ENCODE measurements at places on chromosomes 5 and 9.

DNA sequence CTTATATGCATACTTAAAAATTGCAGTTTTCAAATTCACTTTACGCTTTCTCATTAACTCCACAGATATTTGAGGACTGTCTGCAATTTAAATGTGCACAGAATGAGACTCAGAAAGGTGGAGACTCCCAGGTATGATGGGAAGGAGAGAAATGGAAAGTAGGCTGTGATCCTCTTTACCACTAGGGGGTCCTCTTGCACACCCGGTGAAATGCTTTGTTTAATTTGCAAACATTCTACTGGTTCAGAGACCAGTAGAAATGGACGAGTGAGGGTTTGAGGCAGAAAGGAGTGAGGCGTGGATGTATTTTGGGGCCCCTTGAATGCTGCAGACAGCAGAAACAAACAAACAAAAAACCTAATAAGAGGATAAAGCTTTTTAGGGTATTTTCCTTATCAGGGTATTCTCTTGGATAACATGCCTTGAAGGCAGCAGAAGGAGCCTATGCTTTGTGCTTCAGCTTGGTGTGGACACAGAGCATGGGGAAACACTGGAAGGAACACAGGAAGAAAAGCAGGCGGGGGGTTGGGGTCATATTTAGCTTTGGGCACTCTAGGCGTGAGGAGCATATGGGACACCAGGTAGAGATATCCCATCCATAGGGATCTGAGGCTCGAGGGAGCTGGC, 410.1 kb downstream of the DMRT2 start:
- DNase-seq, result peak; percentile 32

DNA sequence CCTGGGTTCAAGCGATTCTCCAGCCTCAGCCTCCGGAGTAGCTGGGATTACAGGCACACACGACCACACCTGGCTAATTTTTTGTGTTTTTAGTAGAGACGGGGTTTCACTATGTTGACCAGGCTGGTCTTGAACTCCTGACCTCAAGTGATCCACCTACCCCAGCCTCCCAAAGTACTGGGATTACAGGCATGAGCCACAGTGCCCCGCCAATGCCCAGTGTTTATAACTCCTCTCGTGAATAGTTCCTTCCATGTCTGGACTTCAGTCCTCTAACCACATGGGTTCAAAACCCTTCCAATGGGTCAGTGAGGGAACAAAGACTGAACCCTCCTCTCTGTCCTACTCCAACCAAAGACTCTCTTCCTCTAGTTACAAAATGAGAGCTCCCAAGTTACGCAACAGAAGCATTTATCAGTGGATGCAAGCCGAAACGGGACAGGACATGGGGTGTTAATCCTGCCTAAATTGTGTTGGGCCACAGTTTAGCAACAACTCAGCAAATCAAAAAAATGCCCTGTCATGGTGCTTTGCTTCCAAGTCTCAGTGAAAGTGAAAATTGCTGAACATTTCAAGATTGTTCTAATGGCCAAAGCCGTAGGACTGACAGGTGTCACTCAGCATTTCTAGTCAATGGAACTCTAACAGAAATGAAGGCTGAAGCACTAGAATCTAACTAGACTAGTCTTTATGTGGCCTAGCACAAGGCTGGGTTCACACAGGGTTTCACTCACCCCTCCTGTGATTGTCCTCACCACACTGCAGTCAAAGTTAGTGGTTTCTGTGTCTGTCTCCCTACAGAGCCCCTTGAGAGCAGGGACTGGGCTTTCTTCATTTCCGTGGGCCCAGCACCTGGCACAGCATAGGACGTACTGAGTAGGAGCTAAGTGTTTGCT, 3.2 kb upstream of the TMEM245 start:
- no peak for DNase-seq

- no peak for DNase-seq
These were observed 160.2 kb downstream of the CNTLN start for GRCh38 chr9:17294822-17295624.

DNA sequence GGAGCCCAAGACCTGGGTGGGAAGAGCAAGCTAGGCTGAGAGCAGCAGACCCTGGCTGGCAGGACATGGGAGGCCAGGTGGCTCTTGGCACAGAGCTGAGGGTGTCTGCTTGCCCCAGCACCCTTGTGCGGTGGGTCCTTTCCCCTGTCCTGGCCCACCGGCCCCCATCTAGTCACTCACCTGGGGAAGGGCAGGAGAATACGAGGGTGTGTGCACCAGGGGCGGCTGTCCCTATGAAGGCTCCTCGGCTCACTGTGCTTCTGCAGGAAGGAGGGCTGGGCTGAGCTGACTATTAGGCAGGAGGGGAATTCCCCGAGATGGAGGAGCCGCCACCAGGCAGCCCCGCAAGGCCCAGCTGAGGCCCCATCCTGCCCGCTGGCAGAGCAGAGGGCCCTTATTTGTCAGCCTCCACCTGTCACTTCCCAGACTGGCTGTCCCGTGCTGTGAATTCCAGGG, 6.1 kb upstream of the TNIP1 start:
- DNase-seq, result no peak

DNA sequence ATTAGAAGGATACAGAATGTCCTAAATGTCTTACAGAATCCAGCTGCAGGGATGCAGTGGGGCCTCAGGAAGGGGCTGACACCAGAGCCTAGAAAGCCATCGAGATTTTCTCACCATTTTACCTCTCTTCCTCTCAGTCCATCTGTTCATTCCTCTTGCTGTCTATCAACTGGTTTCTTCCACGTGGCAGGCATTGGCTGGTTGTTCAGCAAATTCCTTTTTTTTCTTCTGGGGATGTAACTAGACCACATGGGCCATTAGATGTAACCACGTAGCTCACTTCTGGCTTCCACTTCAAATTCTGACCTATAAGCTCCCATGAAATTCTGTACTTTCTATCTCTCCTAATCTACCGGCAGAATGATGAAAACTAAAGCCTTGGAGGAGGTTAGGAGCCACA, 93.6 kb upstream of the MTAP start:
- DNase-seq, result no peak

DNA sequence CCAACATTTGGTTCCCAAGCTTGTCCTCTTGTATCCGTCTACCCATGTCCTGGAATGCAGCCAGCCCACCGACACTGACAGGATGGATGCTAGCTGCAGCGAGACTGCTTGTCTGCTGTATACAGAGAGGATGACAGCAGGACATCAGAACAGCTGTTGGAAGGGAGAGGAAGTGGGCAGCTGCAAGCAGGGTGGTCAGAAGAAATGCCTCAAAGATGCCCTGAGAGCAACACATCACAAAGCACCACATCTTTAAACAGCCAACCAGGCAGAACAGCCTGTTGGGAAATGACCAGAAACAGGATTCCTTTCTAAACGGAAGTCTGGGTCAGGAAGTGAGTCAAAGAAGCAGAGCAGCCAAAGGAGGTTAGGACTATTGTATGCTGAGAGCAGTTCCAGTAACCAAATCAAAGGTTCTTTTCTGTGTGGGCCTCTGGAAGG, 219.1 kb downstream of the NDUFS4 start:
- no peak for DNase-seq

- no peak for DNase-seq
These were observed 443.9 kb downstream of the TLE1 start for GRCh38 chr9:81245254-81245956.

DNA sequence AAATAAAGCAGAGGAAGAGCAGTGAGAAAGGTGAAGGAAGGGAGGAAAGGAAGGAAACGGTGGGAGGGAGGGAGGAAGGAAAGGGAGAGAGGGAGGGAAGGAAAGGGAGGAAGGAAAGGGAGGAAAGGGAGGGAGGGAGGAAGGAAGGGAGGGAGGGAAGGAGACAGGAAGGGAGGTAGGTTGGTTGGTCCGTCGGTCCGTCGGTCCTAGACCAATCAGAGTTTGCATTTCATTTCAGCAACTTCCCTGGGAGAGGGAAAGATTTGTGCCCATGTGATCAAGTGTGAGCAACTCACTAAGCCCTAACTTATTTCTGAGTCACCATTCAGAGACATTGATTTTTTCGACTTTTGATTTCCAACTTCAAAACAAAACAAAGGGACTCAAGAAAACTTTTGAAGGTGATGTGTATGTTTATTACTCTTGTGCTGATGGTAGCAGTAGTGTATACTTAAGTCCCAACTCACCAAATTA, 18.8 kb downstream of the NANS start:
- DNase-seq, result no peak

- DNase-seq, result no peak
These were observed 112.3 kb upstream of the ADAMTSL1 start for GRCh38 chr9:18361646-18362045.

GRCh38 chr5:14061106-14061505, 82.0 kb upstream of the TRIO start:
- DNase-seq, result no peak

DNA sequence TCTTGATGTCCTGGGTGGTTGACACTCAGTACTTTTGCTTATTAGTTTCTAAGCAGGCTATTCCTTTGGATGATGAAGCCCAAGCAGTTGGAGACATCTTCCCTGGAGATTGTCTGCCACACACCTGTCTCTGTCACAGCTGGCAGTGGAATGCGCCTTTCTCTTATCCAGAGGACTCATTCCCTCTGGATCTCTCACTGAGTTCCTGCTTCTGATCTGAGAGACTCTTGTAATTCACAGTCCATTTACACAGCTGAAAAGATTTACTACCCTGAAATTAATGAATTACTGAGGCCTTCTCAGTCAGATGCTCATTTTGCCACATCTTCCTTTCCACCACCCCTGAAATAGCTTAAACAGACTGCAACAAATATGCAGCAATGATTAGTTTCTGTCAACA, 15.9 kb downstream of the TAL2 start:
- no peak for DNase-seq

DNA sequence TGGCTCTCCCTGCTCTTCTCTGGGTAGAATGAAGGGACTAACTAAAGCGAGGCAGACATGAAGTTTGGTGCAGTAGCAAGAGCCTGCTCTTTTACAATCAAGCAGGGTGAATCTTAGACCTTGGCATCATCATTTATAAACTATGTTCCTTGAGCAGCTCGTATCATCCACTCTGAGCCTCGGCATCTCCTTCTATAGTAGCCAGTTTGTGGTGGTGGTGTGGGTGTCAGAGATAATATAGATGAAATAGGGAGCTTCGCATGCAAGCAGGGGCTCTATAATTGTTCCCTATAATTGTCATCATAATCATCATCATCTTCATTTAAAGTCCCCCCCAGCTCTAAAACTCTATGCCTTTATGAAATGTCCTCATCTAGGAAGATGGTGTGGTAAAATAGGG, 72.5 kb upstream of the SAP30L start:
- no peak for DNase-seq

DNA sequence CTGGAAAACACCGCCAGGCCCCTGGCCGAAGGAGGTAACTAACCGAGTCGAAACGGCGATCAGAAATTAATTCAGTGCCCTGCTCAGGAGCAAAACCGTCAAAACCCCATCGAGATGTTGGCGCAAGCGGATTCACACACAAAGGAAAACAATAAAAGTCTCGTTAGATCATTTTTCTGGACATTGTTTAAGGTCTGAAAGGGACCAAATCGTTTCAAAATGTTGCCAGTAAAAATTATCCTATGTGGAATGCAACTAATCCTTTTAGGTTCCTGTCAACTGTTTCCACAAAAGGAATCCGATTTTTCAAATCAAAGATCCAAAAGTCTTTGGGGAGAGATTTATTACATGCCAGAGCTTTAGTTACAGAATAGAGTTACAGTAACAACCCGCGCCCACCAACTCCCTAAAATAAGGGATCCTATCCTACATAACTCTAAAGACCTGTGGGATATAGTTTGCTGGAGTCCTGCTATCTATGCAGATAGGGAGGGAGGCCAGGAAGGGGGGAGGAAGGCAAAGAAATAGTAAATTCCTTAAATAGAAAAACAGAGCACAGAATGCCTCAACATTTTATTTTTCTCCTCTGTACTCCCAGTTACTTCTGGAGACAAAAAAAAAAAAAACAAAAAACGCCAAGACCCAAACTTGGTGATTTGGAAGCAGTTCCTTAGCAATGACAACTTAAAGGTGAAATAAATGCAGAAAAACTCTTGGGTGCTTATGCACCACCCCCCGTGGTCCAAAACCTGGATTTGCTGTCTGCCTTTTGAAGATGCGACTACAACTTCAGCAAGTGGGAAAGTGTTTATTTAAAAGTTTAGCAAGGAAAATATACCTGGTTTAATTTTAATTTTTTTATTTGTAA, 10.6 kb downstream of the FOXD1 start:
- no peak for DNase-seq

GRCh38 chr5:148639081-148639480, 15.2 kb downstream of the HTR4 start:
- DNase-seq, result no peak

GRCh38 chr9:86783884-86784283, 163.4 kb downstream of the GAS1 start:
- no peak for DNase-seq

DNA sequence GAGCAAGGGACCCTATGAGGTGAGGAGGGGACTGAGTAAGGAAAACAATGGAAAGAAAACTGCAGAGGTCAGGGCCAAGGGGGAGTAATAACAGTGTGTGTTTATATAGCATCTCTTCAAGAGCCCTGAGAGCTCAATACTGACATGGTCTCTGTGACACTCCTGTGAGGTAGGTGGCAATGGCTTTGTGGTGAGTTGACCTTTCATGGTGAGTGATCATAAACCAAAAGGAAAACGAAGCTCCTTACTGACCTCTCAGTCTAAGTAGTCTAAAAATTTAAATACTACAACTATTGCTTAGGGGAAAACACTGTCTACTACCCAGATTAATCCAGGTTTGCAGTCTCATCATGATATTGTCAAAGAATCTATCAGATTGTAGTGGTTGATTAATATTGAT, 130.9 kb downstream of the SNCAIP start:
- DNase-seq, result no peak

DNA sequence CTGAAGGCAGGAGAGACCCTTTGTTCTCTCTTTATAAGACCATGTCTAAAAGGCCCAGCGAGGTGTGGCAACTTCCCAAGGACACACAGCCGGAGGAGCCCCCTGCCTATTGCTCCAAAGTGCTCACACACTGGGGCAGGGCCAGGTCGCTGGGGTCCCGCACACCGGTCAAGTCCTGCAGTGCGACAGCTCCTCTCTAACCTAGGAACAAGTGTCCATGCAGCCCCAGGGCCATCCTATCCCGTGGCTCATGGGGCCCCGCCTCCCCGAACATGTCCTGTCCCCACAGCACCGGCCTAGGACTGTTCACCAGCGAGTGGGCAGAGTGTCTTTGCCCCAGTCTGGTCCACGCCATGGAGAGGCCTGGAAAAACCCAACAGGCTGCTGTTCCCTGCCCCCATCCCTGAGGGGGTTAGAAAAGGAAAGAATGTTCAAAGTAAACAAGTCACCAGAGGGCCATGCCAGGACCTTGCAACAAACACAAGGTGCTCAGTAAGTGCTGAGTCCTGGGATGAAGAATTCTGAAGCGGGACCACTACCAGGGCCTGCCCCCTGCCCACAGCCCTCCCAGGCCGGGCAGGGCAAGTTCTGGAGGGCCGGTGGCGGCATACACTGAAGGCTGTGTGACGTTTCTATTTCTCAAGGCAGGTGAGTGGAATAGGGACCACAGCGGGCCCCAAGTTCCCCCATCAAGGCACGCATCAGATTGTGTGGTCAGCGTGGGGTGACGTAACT, 938 bp downstream of the NINJ1 start:
- DNase-seq, result no peak

GRCh38 chr9:68933434-68934328, 80.2 kb downstream of the PRKACG start:
- DNase-seq, result no peak

Measured in NCI-H526 treated with DMSO at 0.1 percent for 48 hours (cell line).